NCI-H2081 (cell line): ENCODE measurements at places on chromosomes 5 and 9.
A peak's percentile ranks its signal among the peaks of the same experiment; 100 is the strongest.

DNA sequence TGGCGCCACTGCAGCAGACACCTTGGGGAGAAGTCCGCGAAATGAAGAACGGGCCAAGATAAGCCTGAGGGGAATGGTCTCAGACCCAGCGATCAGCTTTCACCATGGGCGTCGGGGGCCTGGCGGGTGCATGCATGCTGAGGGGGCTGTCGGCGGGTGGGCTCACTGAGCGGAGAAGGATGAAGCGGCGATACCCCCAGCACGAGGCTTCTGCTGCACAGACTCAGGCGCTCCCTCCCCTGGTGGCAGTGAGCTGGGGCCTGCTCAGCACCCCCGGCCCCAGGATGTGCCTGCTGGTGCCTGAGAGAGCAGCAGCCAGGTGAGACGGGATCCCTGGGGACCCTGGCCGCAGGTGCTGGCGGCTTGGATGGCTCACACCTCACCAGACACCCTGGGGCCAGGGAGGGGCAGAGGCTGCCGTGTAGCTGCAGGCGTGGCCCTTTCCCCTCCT is 31.2 kb downstream of the CEP72 start:
- DNase-seq: peak; percentile 85

- no peak for DNase-seq
Observed at GRCh38 chr5:74956278-74956677, 90.1 kb upstream of the FAM169A start.

DNA sequence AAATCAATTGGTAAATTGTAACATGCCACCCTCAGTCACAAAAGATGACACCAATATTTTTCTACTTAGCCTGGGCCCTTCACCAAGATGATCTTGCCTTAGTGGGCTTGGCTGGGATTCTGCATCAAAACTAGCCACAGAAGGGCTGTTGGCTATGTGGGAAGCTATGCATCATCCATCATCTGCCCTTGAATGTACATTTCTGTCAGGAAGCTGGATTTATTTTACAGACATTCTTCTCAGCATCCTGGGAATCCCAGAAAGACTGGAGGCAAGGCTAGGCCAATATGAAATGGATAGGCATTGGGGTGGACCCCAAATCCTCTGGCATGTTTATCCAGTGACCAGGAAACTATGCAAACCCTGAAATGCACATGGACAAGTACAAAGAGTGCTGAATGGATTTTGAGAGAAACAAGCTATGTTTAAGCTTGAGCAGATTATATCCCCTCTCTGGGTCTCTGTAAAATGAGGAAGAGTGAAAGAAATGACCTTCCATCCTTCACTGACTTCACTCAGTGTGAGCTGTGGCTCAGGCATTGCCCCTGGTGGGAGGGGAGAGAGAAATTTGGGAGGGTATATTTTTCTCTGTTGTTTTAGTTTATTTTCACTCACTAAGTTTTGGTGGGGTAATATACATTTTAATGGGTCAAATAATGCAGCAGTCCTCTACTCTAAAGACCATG is 283.6 kb downstream of the EBF1 start:
- DNase-seq: no peak

DNA sequence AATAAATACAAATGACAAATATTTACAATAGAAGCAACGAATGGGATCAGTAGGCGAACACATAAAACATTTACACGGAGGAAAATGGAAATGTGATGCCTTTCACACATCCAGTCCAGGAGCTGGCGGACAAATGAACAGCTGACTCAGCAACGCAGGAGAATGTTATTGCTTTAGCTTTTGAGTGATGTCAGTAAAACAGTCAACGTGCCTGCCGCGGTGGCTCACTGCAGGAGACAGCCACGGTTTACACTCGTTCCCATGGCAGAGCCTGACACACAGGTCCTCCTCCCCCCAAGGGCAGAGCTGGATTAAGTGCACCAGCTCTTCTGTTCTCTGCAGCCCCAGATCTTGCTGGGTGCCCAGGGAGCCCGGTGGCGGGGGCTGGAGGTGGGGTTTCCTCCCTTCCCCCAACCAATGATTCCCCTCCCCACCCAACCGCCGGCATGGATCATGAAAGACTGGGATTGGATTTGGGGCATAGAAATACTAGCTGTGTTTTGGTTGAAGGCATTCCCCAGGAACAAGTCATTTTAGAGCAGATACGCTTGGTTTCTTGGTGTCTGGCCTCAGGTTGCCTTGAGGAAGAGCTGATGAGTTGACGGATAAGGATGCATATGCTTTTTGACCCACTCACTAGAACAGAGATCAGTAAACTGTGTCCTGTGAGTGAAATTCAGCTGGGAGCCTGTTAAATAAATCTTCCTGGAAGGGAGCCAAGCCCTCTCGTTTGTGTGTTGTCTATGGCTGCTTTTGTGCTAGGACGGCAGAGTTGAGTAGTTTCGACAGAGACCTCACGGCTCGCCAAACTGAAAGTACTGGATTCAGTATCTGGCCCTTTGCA is 12.5 kb downstream of the STC2 start:
- peak; percentile 22 for DNase-seq

DNA sequence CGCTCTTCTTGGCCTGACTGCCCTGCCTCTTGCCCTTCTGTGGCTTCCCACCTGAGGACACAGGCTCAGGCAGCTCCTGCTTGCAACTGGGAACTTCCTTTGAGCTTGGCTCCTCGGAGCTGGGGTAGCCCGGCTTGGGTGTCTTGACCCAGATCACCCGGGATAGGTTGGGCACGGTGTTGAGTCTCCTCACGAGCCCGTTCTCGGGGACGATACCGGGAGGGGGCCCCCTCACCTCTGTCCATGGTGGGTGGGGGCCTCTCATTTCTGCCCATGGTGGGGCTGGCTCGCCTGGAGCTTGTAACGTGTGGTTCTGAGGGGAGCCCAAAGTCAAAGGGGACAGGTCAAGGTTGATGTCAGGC is 7.8 kb upstream of the DDX41 start:
- DNase-seq: no peak

DNA sequence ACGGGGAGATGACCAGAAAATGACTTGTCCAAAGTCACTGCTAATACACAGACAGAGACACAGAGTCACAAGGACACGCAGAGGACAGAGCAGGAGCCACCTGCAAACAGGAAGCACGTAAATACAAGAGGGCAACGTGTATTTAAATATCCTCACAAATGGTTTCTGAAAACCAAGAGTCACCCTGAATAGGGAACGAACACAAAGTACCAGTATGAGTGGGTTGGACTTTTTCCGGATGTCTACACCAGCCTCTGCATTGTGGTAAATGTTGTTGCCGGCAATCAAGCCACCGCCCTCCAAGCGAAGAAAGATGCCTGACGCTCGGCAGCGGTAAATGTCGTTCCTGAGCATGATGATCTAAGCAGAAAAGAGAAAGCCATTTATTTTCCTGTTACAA is 44.5 kb downstream of the FBXO10 start:
- DNase-seq: no peak

GRCh38 chr5:41270423-41271251 is 57.3 kb upstream of the C6 start:
- DNase-seq: no peak

GRCh38 chr5:119054101-119054500 is 16.8 kb upstream of the DMXL1 start:
- DNase-seq: no peak

DNA sequence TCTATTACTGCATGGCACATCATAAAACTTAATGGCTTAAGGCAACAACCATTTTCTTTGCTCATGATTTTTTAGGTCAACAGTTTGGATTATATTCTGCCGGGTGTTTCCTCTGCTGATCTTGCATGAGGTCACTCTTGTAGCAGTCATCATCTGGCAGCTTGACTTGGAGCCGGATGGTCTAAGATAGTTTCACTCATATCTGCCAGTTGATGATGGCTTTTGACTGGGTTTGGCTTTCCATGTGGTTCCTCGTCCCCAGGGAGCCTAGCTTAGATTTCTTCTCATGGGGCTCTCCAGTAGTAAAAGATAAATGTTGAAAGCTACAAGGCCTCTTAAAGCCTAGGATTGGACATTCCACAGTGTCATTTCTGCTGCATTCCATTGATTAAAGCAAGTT is 27.4 kb downstream of the LNPEP start:
- DNase-seq: peak; percentile 8

DNA sequence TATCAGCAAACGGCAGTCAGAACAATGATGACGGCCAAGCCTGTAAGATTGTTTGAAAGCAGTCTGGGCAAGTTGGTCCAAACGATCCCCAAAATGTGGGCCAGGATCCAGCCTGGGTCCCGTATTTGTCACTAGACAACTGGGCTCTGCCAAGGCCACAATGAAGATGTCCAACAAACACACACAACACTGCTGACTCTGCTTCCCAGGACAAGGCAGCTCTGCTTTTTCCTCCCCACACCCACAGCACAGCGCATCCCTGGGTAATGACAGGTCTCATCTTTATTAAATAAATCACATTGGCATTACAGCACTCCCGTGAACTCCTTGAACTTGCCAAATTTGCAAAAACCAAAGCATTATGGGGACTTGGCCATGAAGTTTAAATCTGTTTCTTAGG is 424.1 kb upstream of the ACTBL2 start:
- DNase-seq: no peak

- DNase-seq: no peak
Observed at GRCh38 chr9:78677326-78677725, 380.4 kb downstream of the PSAT1 start.

- DNase-seq: no peak
Observed at GRCh38 chr9:6014670-6015270, 654 bp downstream of the RANBP6 start.

- no peak for DNase-seq
Observed at GRCh38 chr9:35426627-35427026, 63.3 kb upstream of the RUSC2 start.

DNA sequence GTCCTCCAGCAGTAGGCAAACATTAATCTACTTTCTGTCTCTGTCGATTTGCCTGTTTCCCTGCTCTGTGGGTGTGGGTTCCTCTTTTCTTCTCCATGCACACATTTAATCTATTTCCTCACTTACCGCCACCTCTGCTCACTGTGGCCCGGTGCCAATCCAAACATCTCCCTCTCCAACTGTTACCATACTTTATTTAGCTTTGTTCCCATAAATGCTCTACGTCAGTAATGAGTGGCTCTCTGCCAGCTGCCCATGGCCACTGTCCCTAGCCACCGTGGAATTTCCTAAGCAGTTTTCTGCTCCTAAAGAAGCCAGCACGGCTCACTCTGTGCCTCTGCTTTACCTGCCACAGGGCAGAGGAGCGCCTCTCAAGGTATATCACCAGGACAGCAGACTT is 19.5 kb upstream of the GOLPH3 start:
- peak; percentile 100 for DNase-seq

- DNase-seq: no peak
Observed at GRCh38 chr5:11037941-11038340, 276.9 kb upstream of the DAP start.

GRCh38 chr5:125961150-125961549 is 462.1 kb upstream of the GRAMD2B start:
- DNase-seq: no peak

DNA sequence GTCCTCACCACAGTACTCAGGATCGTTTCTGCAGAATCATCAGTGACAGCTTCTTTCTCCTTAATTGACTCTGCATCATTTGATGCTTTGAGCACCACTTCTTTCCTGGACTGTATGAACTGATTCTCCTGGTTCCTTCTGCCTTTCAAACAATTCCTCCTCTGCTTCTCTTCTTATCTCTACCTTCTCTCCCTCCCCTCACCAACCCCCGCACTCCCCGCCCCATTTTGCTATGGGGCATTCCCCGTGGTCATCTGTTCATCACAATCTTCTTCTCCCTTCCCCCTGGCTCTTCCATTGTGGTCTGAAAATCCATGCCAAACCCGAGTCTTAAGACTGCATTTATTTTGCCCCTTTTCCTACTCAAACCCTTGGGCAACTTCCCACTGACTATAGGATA is 57.9 kb downstream of the FAM78A start:
- DNase-seq: no peak

DNA sequence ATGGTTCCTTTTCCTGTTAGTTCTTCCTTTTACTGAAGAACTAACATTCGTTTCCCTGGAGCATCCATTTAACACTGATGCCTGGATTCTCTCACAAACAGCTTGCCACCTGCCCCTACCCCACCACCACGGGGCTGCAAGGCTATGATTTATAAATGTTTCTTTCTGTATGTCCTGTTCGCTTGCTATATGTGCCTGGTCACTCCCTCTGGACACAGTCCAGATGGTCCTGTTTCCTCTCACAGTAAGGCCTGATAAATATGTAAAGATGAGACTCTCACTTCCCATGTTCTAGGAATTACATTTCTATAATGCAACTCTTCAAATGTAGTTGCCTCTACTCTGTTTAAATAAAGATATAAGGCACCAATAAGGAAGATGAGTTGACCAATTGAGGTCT is 146.4 kb upstream of the SHB start:
- no peak for DNase-seq

GRCh38 chr5:51326844-51327243 is 56.4 kb upstream of the ISL1 start:
- no peak for DNase-seq

DNA sequence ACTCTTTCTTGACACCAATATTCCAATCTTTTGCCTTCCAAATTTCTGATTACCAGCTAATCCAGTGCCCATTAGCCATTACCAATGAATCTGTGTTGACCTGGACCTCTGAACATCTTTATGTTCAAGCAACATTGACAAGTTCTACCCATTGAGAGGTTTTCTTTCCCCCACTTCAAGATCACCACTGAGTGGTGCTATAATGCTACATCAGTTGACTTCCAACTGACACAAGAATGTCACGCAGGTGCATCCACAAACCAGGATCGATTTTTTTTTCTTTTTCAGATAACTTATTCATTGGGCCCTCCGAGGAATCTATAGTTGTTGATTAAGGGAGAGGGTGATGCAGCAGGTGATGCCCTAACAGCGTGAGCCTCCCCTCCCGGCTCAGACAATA is 102.6 kb downstream of the SLC1A3 start:
- DNase-seq: no peak

GRCh38 chr9:35521708-35522107 is 31.8 kb downstream of the RUSC2 start:
- no peak for DNase-seq

- no peak for DNase-seq
Observed at GRCh38 chr5:136309932-136310598, 55.3 kb downstream of the TRPC7 start.

GRCh38 chr5:80246001-80246758 is 9.7 kb downstream of the SERINC5 start:
- no peak for DNase-seq

DNA sequence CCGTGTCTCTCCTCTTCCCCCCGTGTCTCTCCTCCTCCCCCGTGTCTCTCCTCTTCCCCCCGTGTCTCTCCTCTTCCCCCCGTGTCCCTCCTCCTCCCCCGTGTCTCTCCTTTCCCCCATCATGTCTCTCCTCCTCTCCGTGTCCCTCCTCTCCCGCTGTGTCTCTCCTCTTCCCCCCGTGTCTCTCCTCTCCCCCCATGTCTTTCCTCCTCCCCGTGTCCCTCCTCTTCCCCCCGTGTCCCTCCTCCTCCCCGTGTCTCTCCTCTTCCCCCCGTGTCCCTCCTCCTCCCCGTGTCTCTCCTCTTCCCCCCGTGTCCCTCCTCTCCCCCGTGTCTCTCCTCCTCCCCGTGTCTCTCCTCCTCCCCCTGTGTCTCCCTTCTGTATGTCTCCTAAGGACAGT is 12.8 kb upstream of the RNU6ATAC start:
- DNase-seq: no peak
